DMS79 treated with DMSO at 0.1 percent for 48 hours (cell line): ENCODE measurements at places on chromosomes 11 and 22.

GRCh38 chr11:122430490-122430889 lies 225.0 kb upstream of the UBASH3B start:
- no peak for DNase-seq

DNA sequence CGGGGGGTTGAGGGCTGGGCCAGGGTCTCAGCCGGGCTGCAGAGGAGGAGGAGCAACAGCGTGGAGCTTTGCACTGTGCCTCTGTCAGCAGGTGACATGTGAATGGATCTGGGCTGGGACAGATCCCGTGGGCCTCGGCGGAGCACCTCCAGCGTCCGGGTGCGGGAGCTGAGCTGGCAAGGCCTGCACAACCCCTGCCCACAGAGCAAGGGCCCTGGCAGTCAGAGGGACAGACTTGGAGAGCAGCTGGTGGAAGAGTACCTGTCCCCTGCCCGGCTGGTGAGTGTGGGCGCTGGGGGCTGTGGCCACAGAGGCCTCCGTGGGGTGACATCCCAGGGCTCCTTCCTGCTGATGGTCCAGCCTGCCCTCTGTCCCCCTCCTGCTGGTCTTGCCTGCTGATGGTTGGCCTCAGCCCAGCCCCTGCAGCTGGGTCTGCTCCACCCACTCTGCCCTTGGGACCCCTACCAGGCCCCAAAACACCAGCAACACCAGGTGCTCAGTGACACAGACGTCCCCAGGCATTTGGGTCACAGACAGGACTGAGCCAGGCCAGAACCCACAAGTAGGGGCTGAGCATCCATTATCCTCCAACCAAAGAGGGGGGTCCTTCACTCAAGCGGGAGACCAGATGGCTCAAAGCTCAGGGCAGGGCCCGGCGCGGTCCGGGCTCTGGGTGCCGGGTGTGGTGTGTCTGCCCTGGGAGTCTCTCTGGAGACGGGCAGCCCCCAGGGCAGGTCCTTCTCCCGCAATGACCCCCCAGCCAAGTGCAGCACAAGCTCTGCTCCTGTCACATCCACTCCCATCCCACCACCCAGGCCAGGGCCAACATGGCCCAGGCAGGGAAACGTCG lies 3.5 kb downstream of the LRRC56 start:
- DNase-seq: no peak

GRCh38 chr11:104688731-104689130 lies 209.5 kb downstream of the CASP12 start:
- DNase-seq: no peak

DNA sequence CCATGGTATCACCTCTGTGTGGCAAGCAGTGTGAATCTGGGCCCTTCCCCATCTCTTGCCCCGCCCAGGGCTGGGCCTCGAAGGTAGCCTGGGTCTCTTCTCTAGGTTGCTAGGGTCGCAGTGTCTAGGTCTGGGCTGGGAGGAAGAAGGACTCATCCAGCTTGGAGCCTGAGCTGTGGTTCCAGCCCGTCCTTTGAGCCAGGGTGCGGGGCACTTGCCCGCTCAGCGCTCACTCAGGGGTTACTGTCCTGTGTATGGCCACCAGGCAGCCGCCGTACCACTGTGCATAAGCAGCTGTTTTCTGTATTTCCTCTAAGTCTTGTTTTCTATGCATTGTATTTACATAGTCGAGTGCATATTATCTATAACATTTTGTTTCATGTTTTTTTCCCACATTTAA lies 160.9 kb downstream of the TBC1D22A start:
- DNase-seq: no peak

DNA sequence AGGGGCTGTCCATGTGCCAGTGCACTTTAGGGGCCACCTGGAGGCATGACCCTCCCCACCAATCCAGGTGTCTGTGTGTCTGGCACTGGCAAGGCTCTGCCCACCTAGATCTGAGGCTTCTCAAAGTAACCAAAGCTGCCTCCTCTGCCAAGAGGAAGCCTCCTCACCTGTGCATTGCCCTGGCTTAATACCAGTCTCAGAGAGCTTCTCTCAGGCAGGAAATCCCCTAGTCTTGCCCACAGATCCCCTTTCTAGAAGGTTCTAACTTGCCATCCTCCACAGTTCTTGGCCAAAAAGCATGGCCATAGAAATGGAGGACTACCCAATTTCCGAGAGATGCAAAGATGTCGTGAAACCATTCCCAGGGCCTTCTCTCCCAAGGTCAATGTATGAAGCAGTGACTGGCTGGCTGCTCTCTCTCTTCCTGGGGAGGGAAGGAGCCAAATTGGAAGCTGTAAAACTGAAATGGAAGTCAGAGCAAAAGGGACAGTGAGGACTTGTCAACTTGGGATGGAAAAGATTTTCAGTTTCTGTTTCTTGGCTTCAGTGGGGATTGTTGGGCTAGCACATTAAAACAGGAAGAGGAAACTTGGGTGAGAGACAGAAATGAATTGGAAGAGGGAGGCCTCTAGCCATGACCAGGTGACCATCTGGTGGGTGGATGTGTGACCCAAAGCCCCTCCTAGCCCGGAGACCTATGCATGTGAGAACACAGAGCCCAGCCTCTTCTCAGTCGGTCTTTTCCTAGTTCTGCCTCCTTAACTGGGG lies 68.8 kb downstream of the PRDM11 start:
- no peak for DNase-seq

- DNase-seq: no peak
Observed at GRCh38 chr11:27705873-27706820, 5.9 kb upstream of the BDNF start.

- DNase-seq: peak; percentile 16
Observed at GRCh38 chr11:40291329-40291728, 1168.1 kb downstream of the LRRC4C start.

DNA sequence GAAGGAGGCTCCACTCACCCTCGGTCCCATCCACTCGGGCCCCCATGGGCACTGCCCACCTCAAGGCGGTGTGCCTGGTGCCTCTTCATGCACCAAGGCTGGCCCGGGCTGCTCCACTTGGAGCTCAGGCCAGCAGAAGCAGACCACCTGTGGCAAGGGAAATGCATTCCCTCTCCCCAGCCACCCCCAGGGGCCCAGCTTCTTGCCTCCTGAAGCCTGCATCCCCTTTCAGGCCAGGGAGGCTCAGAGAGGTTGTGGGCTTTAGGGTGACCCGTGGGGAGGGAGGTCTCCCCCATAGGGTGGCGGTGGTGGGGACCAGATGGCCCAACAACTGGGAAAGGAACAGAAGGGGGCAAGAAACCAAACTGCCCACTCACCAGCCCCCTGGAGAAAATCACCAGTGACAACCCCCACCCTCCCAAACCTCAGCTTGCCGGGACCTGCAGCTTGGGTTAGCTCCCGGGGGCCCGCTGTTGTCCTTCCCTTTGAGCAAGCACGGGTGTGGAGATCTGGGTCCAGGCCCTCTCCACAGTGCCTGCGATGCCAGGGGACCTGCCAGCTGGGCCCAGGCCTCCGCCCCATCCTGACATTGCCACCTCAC lies 8.4 kb downstream of the CBX6 start:
- no peak for DNase-seq

GRCh38 chr11:11078344-11079086 lies 220.7 kb upstream of the ZBED5 start:
- no peak for DNase-seq

DNA sequence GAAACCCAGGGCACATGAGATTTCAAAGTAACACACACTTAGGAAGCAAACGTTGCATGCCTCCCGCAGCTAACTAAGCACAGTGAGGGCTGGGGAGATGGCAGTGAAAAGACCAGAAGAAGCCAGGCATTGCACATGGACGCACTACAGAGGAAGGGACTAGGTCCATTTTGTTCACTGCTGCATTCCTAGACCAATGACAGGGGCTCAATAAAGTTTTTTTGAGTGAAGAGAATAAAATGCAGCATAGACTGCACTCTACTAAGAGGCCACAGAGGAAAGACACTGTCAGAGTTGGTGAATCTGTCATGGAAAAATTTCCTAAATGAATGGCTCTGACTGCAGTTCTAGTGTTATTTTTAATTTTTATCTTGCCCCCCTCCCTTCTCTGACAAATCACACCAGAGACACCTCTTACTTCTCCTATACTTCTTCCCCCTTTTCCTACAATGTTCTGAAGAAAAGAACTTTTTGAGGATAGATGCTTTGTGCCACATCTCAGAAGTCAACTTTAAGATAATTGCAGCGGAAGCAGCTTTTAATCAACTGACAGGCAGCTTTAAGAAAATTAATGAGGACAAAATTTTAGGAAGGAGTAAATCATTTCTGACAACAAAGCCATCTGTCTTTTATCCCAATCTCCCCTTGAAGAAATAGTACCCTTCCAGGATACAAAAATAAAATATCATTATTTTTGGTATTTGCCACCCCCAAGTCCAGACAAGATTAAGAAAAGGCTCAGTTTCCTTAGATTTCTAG lies 34.8 kb upstream of the CHRM4 start:
- no peak for DNase-seq

GRCh38 chr11:43577566-43578264 lies 102.8 kb upstream of the HSD17B12 start:
- DNase-seq: no peak

DNA sequence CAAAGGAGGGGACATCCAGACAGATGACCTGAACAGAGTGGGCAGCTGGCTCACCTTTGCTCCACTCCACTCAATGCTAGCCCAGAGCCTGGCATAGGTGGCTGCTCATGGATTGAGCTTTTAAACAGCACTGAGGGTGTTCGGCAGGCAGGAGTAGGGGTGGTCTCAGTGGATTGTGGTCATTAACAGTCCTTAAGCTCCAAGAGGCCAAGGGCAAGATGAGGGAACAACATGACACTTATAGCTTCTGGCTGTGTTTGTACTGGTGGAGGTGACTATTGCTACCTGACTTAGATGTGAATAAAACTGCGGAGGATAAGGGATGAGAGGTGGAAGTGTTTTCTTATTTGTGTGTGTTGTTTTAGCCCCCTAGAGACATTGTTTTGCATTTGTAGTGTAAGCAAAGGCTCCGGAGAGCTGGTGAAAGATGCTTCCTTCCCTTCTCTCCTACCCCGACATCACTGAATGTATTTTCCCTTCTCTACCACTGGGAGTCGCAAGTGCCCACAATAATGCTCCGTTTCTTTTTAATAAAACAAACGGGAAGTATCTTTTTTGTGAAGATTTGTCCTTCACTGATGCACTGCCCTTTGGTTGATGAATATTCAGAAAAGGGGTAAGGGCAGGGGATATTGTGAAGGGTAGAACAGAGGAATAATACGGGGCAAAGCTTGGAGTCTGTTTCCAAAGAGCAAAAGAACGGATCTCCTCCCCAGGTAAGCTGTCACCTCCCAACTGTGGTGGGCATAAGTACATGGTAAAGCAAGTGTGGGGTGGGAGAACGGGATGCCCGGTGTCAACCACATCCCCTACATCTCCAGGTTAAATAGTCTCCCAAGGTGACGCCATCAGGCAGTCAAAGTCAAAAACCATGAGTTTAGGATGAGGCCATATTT lies 27.5 kb upstream of the MTNR1B start:
- no peak for DNase-seq

- DNase-seq: no peak
Observed at GRCh38 chr11:106133529-106133928, 56.1 kb downstream of the AASDHPPT start.

GRCh38 chr11:12512132-12512531 lies 134.8 kb downstream of the PARVA start:
- DNase-seq: no peak

- no peak for DNase-seq
Observed at GRCh38 chr11:74037309-74037708, 28.4 kb upstream of the UCP3 start.

DNA sequence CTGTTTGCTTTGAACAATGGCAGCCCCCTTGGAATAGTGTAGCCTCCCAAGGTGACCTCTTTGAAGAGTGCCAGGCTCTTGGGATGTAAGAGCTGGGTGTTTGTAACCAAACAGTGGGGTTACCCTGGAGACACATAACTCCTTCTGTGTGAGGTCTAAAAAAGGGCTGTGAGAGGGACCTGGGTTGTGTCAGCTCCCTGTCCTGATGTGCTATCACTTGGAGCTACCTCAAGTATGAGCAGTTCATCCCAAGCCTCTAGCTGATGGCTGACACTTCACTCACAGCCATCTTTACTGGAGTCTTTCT lies 40.2 kb downstream of the TSPAN18 start:
- no peak for DNase-seq

DNA sequence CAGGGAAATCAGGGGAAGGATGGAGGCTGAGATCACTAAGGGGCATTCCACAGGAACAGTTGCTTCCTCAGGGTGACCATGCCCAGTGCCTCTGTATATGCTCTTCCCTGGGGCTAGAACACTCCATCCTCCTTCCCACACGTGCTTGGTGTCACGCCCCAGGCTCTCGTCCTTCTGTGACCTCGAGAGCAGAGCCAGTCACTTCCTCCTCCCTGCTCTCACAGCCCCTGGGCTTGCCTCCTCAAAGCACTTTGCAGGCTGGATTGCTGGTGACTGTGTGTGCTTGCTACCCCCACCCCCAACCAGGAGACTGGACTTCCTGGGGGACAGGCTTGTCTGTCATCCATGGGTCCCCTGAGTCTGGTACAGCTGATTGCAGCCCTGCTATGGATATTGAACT lies 56.5 kb upstream of the AMPD3 start:
- no peak for DNase-seq
